ENCODE measurements at places on chromosomes 6 and 20.
A peak's percentile ranks its signal among the peaks of the same experiment; 100 is the strongest.

GRCh38 chr6:125866433-125866832 lies 75.7 kb downstream of the NCOA7 start:
- no peak for DNase-seq

DNA sequence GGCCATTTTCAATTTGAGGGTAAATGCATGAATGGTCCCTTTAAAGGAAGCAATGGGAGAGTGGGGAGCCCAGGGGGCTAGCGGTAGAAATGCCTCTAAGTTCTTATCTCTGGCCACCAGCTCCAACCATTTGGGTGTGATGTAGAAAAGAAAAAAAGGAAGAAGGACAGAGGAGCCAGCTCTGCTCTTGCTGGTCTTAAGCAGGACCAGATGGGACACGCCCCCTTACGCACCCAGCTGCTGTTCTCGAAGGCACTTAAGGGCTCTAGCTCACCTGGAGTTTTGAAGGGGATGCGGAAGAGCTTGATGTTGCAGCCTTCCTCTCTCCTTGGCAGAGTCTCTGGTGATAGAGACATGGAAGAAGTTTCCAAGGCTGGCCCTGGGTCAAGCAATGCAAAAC lies 59.5 kb upstream of the RNF144B start:
- DNase-seq = no peak

DNA sequence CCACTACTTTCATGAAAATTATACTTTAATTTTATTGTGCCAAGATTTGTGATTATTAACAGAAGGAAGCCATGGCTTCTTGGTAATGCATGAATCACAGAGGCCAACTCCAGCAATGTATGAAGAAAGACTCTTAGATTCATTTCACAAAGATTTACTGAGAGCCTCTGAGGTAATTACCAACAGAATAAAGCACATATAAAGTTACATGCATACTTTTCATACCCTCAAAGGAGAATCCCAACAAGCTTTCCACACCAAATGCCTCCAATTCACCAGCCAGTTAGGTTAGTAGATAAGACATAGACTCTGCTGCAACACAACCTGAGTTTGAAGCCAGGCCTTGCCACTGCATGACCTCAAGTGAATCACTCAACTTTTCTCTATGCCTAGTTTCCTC lies 41.9 kb downstream of the HBS1L start:
- DNase-seq = peak; percentile 51

- no peak for DNase-seq
These were observed 11.2 kb downstream of the LYRM4 start for GRCh38 chr6:5249451-5250122.

DNA sequence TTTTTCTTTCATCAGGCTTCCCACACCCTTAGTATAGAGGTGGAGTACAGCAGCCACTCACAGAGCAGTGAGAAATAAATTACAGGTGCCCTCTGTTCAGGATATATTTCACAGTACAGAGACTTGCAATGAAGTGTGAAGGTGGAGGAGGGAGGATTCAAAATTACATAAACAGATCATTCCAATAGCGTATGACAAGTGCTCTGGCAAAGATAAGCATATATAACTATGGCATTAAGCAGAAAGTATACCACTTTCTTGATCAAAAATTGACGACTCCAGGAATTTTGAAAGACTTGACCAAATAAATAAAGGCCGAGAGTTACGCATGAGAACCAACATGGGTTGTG lies 108.7 kb downstream of the GPX5 start:
- no peak for DNase-seq

Measured in GM04503 (cell line).